Liver (tissue), 10 donors: ENCODE measurements at places on chromosomes 7 and 10.
A peak's percentile ranks its signal among the peaks of the same experiment; 100 is the strongest.

- no peak for DNase-seq
Measured at GRCh38 chr10:73959484-73960243, 38.3 kb upstream of the VCL start.

- no peak for DNase-seq
Measured at GRCh38 chr10:74451127-74451829, 300.3 kb downstream of the ADK start.

- no peak for DNase-seq
Measured at GRCh38 chr10:130570074-130570473, 433.9 kb downstream of the GLRX3 start.

DNA sequence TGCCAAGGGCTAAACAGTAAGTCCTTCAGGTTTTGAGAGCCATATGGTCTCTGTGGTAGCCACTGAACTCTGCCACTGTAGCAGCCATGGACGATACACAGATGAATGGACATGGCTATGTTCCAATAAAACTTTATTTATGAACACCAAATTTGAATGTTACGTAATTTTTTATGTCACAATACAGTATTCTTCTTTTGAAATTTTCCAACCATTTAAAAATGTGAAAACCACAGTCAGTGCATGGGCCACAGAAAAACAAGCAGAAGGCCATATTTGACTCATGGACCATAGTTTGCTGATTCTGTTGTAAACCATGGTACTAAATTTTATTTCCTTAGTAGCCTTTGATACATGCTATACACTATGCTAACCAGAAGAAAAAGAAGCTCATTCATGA, 361.8 kb downstream of the MAGI2 start:
- DNase-seq, result no peak

- no peak for DNase-seq
Measured at GRCh38 chr10:90179696-90180407, 478.5 kb downstream of the KIF20B start.

- no peak for DNase-seq
Measured at GRCh38 chr7:134645935-134646334, 718 bp upstream of the BPGM start.

DNA sequence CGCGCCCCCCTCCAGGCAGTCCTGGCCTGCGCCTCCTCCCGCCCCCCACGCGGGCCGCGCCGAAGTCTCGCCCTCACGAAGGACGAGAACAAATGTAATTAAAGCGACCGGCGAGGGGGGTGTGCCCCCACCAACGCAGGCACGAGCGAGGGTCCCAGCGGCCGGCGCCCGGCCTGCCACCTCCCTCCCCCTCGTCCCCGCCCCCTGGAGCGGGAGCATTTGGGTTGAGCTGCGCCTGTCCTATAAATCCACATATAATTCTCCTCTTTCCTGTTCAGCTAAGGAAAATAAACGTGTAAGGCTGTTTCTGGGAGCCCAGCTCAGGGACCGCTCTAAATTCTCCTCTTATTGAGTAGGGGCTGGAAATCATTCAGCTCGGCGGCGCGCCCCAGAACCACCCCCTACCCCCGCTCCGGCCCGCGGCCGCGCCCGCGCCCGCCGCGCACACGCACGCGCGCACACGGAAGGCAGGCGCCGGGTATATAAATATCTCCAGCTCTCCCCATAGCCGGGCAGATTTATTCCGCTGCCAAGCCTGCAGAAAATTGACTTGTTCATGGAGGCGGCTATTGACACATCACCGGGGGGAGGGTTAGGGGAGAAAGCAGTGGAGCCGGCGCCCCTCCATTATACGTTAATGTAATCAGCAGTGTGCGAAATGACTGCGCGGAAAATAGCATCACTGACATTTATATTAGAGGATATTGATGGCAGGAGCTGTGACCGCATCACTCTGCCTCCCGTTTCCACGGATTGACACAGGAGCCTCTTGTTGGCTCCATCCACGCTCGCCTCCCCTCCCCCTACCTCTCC, 61.6 kb upstream of the BTRC start:
- DNase-seq, result no peak

DNA sequence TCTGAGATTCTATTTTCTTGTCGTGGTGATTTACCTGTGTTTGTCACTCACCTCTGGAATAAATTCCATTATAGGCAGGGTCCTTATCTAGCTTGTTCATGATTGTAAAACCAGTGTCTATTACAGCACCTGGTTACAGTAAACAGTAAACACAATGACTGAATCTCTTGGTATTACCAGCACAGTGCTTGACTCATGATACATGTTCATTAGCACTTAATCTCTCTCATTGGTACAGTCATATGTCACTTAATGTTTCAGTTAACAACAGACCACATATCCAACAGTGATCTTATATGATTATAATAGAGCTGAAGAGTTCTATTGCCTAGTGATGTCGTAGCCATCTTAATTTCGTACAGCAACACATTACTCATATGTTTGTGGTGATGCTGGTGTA, 1.6 kb upstream of the TASOR2 start:
- no peak for DNase-seq

GRCh38 chr10:43867667-43868565, 219.2 kb upstream of the ZNF32 start:
- DNase-seq, result no peak

- DNase-seq, result peak; percentile 21
Measured at GRCh38 chr10:43037440-43037839, 39.4 kb upstream of the RET start.

DNA sequence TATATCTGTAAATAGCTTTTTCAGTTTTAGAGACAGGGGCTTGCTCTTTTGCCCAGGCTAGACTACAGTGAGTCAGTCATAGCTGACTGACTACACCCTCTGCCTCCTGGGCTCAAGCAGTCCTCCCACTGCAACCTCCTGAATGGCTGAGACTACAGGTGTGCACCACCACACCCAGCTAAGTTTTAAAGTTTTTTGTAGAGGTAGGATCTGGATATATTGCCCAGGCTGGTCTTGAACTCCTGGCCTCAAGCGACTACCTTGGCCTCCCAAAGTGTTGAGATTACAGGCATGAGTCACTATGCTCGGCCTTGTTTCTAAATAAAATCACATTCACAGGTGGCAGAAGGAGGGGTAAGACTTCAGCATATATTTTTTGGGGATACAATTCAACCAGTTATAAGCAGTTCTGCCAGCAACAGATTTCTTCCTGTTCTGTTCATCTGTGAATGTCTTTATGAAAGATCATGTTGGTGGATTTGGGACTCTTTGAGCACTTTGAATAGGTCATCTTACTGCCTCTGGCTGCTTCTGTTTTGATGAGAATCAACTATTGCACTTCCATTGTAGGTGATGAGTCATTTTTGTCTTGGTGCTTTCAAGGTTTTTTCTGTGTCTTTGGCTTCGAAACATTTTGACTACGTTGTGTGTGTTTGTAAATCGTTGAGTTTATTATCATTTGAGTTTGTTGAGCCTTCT, 15.7 kb downstream of the RBM33 start:
- DNase-seq, result no peak

- no peak for DNase-seq
Measured at GRCh38 chr7:133252506-133252857, 396 bp upstream of the EXOC4 start.

DNA sequence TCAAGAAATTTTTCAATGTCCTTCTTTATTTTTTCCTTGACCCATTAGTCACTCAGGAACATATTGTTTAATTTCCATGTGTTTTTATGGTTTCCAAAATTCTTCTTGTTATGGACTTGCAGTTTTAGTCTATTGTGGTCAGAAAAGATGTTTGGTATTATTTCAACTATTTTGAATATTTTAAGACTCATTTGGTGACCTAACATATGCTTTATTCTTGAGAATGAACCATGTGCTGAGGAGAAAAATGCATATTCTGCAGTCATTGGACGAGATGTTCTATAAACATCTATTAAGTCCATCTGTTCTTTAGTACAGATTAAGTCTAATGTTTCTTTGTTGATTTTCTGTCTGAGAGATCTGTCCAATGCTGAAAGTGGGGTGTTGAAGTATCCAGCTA, 42.3 kb upstream of the MDFIC start:
- no peak for DNase-seq

DNA sequence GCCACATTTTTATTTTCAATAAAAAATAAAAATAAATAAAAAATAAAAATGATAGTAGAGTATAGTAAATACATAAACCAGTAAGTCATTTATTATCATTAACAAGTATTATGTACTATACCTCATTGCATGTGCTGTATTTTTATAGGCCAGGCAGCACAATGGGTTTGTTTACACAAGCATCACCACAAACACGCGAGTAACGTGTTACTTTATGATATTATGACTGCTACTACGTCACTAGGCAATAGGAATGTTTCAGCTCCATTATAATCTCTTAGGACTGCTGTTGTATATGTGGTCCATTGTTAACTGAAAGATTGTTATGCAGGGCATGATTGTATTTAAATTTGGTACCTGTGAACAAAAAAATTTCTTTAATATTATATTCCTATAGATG, 20.8 kb upstream of the SDHAF3 start:
- no peak for DNase-seq

GRCh38 chr7:142139597-142140400, 28.3 kb downstream of the MGAM2 start:
- no peak for DNase-seq

GRCh38 chr10:125041856-125042506, 100.1 kb downstream of the ZRANB1 start:
- DNase-seq, result no peak

GRCh38 chr10:14621037-14621436, 153.7 kb downstream of the FAM107B start:
- DNase-seq, result no peak

GRCh38 chr10:93938140-93938539, 44.4 kb downstream of the SLC35G1 start:
- no peak for DNase-seq

DNA sequence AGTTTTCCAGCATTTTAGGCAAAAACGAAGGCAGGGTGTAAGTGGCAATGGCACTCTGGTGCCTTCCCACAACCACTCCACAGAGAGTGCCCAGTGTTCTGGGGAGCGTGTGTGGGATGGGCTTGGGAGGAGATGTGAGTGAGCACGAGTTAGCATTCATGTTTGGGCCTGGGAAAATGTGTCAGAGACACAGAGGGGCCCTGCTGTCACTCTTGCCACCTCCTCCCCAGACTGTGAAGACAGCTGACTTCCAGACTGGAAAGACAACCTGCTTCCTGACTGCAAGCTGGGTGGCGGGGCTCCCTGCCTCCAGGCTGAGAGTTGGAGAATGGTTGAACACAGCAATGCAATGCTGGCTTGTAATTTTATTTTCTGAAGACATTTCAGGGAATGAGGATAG, 454.5 kb upstream of the ZMIZ1 start:
- DNase-seq, result no peak

- DNase-seq, result no peak
Measured at GRCh38 chr7:117929237-117929636, 56.0 kb upstream of the CTTNBP2 start.

DNA sequence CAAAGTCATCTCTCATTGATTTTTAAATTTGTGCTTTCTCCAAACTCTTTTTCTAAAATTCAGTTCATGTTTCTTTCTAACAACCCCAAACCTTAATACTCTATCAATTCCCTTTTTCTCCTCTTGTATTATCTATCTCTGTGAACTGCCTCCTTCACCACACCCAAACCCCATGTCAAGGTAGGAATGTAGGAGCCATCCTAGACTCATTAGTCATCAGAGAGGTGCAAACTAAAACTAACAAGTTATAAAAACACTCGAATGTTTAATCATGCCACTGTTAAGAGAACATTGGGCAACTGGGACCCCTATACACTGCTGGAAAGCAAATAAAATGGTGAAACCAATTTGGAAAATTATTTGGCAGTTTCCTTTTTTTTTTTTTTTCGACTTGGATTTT, 533.8 kb upstream of the LRRN3 start:
- DNase-seq, result no peak

DNA sequence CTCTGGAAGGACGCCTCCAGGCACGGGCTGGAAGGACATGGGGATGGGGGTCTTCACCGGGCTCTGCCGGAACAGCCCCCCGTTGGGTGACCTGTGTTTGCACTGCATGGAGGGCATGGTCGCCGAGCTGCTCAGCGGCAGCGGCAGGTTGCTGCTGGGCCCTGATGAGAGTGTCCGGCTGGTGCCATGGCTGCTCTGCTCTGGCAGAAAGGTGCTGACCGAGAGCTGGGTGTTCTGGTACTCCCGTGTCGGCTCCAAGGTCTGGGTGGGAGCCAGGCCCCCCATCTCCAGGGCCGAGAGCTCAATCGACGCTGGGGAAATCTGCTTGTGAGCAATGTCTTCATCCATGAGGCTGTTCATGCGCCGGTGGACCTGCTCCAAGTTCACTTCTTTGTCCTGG, 764.3 kb downstream of the GRID1 start:
- peak; percentile 22 for DNase-seq

DNA sequence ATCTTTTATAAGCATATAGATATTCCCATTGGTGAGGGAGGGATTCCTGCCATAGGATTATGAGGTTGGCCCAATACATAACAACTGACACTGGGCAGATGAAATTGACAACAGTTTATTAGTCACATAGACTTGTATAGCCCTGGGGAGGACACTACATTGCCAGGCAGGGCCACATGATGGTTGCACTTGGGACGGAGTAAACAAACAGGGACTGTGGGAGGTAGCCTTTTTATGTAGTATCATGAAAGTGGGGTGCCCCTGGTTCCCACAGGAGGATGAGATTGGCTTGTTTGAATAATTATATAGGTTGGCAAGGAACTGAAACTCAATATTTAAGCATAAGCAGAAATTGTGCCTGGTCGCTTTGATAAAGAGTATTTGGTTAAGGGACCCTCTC, 23.5 kb downstream of the TRIM24 start:
- no peak for DNase-seq

DNA sequence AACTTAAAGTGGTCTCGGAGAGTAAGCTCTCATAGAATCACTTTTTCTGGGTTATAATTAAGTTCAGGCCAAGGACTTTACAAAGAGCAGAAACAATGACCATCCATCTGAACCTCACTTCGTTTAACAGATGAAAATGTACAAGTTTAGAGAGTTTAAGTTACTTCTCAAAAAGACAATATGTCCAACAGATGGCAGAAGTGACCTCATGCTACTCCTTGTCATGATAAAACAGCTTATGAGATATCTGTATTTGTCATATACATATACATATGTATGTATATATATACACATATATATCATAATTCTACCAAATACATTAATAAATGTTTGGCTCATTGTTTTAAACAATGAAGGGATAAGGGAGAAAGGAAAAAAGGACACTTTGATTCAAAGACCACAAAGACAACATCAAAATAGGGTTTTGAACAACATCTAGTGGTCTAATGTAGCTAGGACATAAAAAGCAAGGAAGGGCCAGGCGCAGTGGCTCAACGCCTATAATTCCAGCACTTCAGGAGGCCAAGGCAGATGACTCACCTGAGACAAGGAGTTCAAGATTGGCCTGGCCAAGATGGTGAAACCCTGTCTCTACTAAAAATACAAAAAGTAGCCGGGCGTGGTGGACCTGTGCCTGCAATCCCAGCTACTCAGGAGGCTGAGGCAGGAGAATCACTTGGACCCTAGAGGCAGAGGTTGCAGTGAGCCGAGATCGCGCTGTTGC, 17.8 kb downstream of the NAPEPLD start:
- no peak for DNase-seq

GRCh38 chr10:124296813-124297788, 121.6 kb downstream of the OAT start:
- DNase-seq, result no peak

- DNase-seq, result no peak
Measured at GRCh38 chr7:138162236-138162635, 86.0 kb downstream of the AKR1D1 start.
